ENCODE measurements at places on chromosomes 2 and 18. TPM values are rescaled to one million over a fixed set of nuclear protein-coding genes. Genes with fewer than 3 reads are reported as not detected.

- no peak overlapping the region for H3K4me3 ChIP-seq
- no peak overlapping the region for H3K27ac ChIP-seq
- DNase-seq, result no peak
Observed at GRCh38 chr2:217091531-217091930, 231.7 kb upstream of the TNP1 start.

GRCh38 chr2:788227-789032, 111.2 kb upstream of the TMEM18 start:
- H3K36me3 ChIP-seq, result no peaks in the 10 kb centered on the region
- no peaks in the 10 kb centered on the region for H3K4me1 ChIP-seq
- no peak overlapping the region for H3K4me3 ChIP-seq

GRCh38 chr2:205574001-205574400, 108.3 kb upstream of the NRP2 start:
- H3K4me1 ChIP-seq, result no peaks in the 10 kb centered on the region
- no peak for DNase-seq
- no peak overlapping the region for H3K4me3 ChIP-seq
- H3K36me3 ChIP-seq, result no peaks in the 10 kb centered on the region
- H3K27ac ChIP-seq, result no peak overlapping the region

- no peaks in the 10 kb centered on the region for H3K4me1 ChIP-seq
- H3K27ac ChIP-seq, result no peak overlapping the region
- DNase-seq, result no peak
- H3K4me3 ChIP-seq, result no peak overlapping the region
- H3K36me3 ChIP-seq, result no peaks in the 10 kb centered on the region
Observed at GRCh38 chr2:11029136-11029535, 117.4 kb downstream of the KCNF1 start.

- no peak for DNase-seq
- H3K27me3 ChIP-seq, result peaks cover 68% of the 10 kb centered on the region
- H3K36me3 ChIP-seq, result no peaks in the 10 kb centered on the region
- no peak overlapping the region for H3K4me3 ChIP-seq
- peaks cover 3% of the 10 kb centered on the region for H3K4me1 ChIP-seq
- H3K27ac ChIP-seq, result no peak overlapping the region
Observed at GRCh38 chr2:196591621-196592022, 47.9 kb upstream of the CCDC150 start.

Gene ACTG2
- 3.4 TPM for total RNA-seq

Gene MC2R
- total RNA-seq, result not detected

Gene VAMP5
- total RNA-seq, result 95.0 TPM

Gene BMP10
- total RNA-seq, result 0.27 TPM
